ENCODE measurements at places on chromosomes 3 and 15. TPM values are rescaled to one million over a fixed set of nuclear protein-coding genes. Genes with fewer than 3 reads are reported as not detected.

Gene ANKRD63
- not detected for polyA plus RNA-seq

DNA sequence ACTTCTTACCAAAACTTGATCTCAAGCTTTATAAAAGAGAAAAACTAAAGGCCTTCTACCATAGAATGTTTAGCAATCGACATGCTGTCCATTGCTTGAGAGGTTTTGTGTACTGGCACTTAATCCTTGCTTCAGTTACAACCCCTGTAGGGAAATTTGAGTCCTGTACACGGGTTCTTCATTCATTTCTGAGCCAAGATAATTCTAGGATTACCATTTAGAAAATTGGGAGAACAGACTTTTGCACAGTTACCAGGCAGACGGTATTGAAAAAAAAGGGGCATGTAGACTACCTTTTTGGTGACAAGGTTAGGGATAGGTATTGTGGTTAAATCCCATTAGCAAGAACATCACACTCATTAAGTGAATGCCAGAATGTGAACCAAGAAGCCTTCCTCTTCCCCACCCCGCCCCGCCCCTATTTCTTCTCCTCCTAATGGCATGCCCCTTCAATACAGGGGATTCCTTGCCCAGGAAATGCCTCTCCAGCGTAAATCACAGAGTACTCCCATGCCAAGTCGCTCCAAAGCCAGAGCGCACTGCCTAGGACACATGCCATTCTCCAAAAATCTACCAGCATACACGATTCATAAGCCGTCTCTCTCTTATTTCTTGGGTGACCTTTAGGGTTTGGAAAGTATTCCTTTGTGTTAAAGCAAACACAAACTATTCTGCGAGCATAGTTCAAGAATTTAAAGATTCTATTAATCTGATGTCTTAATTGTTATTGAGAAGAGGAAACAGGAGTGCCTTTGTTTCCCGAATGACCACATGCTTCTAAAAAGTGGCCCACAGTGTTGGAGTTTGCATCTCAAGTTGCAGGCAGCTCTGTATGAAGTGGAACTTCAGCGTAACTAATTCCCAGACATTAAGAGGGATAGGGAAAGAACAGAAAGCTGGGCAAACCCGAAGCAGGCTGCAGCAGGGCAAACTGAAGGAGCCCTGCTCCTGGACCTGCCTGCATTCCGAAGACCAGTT is 164.0 kb upstream of the NR2F2 start:
- no peaks in the 10 kb centered on the region for H3K27me3 ChIP-seq
- DNase-seq = no peak
- H3K27ac ChIP-seq = no peak overlapping the region
- H3K36me3 ChIP-seq = no peaks in the 10 kb centered on the region

Gene SUCNR1
- polyA plus RNA-seq = not detected

Gene STRIT1
- polyA plus RNA-seq = not detected

GRCh38 chr15:84980196-84981053 is 1.2 kb upstream of the PDE8A start:
- peak overlapping the region; percentile 90 for H3K27ac ChIP-seq
- peak overlapping the region; percentile 63 for H3K4me3 ChIP-seq
- H3K4me1 ChIP-seq = peaks cover 16% of the 10 kb centered on the region
- no peaks in the 10 kb centered on the region for H3K27me3 ChIP-seq

- no peaks in the 10 kb centered on the region for H3K27me3 ChIP-seq
- H3K4me1 ChIP-seq = no peaks in the 10 kb centered on the region
- H3K27ac ChIP-seq = no peak overlapping the region
- H3K4me3 ChIP-seq = no peak overlapping the region
Observed at GRCh38 chr3:194606941-194607340, 26.3 kb downstream of the TMEM44 start.

Gene CHP1
- 42.4 TPM for polyA plus RNA-seq

- H3K36me3 ChIP-seq = no peaks in the 10 kb centered on the region
- no peaks in the 10 kb centered on the region for H3K4me1 ChIP-seq
- DNase-seq = no peak
- H3K27ac ChIP-seq = no peak overlapping the region
- H3K27me3 ChIP-seq = no peaks in the 10 kb centered on the region
- H3K4me3 ChIP-seq = no peak overlapping the region
Observed at GRCh38 chr15:92012368-92012629, 158.8 kb downstream of the SLCO3A1 start.

Gene SNX22
- 0.18 TPM for polyA plus RNA-seq

GRCh38 chr3:22265403-22265802 is 514.4 kb upstream of the ZNF385D start:
- H3K4me1 ChIP-seq = no peaks in the 10 kb centered on the region
- no peaks in the 10 kb centered on the region for H3K27me3 ChIP-seq
- no peak overlapping the region for H3K27ac ChIP-seq
- H3K36me3 ChIP-seq = no peaks in the 10 kb centered on the region
- no peak overlapping the region for H3K4me3 ChIP-seq
- no peak for DNase-seq

Gene ZNF639
- 7.6 TPM for polyA plus RNA-seq

DNA sequence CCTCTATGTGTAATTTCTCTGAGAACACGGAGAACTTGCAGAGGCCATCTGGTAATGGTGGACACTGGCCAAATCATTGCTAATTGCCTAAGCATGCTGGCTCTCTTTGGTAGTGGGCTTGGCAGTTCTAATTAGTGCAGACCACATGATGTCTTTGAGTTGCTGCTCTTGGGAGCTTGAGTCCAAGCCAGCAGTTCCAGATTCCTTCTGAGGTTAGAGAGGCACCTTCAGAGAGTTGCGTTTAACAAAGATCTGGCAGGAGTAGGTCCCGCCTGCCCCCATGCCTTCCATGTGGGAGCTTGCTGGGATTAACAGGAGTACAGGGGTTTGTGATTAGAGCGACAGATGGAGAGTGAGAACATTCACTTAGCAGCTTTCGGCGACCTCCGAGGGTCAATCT is 449.0 kb upstream of the LMCD1 start:
- DNase-seq = no peak
- no peaks in the 10 kb centered on the region for H3K4me1 ChIP-seq
- no peak overlapping the region for H3K27ac ChIP-seq
- no peaks in the 10 kb centered on the region for H3K36me3 ChIP-seq

DNA sequence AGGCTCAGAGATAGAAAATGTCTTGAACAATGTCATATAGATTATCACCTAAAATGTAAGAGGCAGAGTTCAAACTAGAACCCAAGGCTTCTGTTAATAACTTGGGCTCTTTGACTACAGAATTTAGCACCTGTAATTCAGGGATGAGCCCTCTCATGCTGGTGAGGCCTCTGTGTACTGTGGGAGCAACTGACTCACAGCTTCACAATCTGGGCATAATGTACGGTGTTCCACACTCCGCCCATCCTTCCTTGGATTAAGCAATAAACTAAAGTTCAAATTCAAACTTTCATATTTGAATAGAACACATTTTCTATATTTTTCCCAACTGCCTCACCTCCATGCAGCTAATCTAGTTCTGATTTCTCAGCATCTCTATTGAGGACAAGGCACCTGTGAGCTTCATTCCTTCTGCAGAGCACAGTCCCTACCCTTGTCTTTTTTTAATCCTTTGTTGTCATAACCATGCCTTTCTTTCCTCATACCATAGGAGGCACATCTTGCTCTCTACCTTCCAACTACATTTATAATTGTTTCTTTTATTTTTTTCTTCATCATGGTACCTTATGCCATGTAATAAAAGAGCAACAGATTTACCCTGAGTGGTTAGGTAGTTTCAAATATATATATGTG is 392.1 kb downstream of the NLGN1 start:
- no peaks in the 10 kb centered on the region for H3K27me3 ChIP-seq
- no peak overlapping the region for H3K4me3 ChIP-seq
- DNase-seq = no peak
- H3K36me3 ChIP-seq = no peaks in the 10 kb centered on the region
- no peak overlapping the region for H3K27ac ChIP-seq
